ENCODE measurements at places on chromosomes 7 and 10.

DNA sequence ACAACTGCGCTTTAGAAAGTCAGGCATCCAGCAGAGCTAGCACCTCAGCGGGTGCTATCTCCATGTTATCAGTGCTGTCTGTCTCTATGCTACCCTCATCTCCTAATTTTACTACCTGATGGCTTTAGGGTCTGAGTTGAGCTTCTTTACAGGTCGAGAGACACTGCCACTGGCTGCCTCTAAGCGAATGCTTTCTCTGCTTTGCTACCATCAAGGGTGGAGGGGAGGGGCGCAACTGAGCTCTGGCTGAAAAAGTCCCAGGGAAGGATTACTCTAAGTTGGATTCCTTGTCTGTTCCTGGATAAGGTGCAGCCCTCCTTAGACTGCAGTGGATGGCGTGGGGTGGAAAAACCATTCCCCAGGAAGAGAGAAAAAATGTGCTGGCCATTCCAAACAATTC is 105.7 kb downstream of the CDK14 start:
- DNase-seq: no peak

- DNase-seq: no peak
Observed at GRCh38 chr7:159007996-159008389, 136.7 kb downstream of the VIPR2 start.

DNA sequence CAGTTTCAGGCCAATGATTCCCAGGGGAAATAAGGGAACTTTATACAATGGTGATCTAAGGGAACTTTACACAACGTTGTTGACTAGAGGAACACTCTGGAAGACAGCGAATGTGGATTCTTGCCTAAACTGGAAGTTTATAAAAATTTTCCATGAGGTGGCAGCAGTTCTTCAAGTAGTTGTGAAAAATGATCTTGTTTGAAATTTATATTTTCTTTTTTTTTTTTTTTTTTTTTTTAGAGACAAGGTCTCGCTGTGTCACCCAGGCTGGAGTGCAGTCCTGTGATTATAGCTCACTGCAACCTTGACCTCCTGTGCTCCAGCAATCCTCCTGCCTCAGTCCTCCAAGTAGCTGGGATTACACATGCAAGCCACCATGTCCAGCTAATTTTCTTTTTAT is 32.1 kb upstream of the GTF2I start:
- DNase-seq: no peak

GRCh38 chr10:133013463-133013862 is 71.1 kb upstream of the CFAP46 start:
- no peak for DNase-seq

- no peak for DNase-seq
Observed at GRCh38 chr10:77601488-77601887, 36.1 kb downstream of the KCNMA1 start.

DNA sequence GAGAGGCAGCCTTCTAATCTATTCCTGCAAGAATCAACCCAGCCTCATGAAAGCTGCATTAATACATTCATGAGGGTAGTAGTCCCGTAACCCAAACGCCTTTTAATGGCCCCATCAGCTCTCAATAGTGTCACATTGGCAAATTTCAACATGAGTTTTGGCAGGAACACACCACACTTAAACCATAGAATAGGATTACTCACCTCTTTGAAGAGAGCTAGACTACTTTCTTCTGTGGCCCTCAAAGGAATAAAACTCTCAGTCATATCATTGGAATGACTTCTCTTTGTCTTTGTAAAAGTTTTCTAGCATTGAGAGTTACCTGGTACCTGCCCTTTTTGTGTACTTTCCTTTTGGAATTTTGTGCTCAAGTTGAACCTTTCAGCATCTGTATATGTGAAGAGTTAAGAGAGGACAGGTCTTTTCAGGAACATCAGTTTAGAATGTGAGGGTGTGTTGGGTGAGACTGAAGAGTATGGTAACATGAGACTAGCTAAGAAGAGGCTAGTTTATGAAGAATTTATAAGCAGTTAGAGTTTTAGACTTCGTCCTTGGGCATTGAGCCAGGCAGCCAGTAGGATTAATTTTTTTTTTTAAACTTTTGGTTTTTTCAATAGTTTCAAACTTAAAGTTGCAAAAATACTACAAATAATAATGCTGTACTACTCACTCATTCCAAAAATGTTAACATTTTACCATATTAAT is 92.6 kb downstream of the MLLT10 start:
- no peak for DNase-seq

- no peak for DNase-seq
Observed at GRCh38 chr10:70620020-70620289, 17.4 kb upstream of the PRF1 start.

DNA sequence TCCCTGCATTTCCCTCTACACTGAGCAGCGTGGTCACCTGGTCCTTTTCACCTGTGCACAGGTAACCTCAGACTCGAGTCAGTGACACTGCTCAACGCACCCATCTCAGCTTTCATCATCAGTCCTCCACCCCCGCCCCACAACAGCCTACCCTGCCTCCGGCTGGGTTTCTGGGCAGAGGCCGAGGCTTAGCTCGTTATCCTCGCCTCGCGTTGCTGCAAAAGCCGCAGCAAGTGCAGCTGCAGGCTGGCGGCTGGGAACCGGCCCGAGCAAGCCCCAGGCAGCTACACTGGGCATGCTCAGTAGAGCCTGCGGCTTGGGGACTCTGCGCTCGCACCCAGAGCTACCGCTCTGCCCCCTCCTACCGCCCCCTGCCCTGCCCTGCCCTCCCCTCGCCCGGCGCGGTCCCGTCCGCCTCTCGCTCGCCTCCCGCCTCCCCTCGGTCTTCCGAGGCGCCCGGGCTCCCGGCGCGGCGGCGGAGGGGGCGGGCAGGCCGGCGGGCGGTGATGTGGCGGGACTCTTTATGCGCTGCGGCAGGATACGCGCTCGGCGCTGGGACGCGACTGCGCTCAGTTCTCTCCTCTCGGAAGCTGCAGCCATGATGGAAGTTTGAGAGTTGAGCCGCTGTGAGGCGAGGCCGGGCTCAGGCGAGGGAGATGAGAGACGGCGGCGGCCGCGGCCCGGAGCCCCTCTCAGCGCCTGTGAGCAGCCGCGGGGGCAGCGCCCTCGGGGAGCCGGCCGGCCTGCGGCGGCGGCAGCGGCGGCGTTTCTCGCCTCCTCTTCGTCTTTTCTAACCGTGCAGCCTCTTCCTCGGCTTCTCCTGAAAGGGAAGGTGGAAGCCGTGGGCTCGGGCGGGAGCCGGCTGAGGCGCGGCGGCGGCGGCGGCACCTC is at the start of the genes KLLN and PTEN:
KLLN (minus strand) TSS at position 481 of the 891 bp plus-strand sequence. CDS start 1,046 bp downstream, outside the sequence.
PTEN (plus strand) TSS at position 573 of the 891 bp plus-strand sequence. CDS start 845 bp downstream, outside the sequence.
- DNase-seq: peak; percentile 88

GRCh38 chr7:2819954-2820397 is 24.1 kb downstream of the GNA12 start:
- DNase-seq: no peak

DNA sequence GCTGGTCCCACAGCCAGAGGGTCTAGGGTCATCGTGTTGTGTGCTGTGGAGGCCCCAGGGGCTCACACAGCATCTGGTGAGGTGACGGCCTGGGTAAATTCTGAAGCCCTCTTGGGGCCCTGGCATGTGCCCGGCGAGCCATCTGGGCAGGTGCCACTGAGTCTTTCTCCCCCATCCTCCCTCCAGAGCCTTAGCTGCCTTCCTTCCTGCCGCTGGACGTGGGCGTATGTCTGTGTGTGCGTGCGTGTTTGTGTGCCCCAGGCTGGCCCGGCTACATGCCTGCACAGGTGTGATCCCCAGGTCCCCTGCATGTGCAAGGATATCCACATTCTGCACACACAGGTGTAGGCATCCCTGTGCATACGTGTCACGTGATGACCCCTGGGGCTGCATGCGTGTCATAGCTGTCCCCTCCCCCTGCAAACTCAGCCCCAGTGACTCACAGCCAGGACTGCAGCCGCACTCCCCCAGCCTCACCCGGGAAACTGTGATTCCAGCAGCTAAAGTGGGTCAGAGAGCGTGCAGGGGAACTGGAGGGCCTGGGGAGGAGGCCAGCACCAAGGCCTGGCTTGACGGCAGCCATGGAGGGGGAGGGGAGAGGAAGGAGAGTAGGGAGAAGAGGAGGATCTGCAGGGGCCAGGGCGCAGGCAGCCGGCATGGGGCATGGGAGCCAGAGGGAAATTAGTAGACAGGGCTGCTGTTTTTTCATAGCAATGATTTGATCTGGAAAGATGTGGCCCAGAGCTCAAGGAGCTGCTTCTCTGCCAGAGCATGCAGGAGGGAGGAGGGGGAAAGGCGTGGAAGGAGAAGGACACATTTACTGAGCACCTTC is 46.4 kb downstream of the ELFN1 start:
- no peak for DNase-seq

DNA sequence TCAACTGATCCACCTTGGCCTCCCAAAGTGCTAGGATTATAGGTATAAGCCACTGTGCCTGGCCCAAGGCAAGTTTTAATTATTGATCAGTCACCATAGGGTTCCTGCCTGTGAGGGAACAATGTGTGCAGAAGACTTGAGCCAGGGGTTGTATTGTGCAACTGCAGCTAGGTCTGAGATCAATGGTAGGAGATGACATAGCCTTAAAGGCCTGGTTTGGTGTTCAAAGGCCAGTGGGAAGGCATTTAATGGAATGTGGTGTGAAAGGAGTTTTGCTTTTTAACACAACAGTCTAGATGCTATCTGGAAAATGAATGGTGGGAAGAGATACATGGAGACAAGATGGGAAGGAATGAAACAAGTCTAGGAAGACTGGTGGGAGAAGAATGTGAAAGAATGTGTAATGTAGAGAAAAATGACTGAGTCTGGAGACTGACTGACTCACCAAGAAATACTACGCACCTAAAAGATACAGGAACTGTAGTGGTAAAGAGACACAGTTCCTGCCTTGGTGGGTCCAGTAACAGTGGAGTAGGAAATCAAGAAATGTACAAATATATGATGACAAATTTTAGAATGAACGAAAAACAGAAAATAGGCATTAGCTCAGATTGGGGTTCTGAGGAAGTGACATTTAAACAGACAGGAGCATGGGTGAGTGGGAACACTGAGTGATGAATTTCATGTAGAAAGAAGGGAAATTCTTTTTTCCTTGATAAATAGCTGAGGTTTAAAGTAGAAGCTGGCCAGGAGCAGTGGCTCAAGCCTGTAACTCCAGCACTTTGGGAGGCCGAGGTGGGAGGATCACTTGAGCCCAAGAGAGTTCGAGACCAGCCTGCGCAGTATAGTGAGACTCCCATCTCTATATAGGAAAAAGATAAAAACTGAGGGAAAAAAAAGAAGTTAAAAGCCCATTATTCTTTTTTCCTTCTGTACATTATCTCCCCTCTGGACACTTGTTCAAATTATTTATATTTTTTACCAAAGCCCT is 9.4 kb downstream of the HNRNPF start:
- no peak for DNase-seq

- DNase-seq: no peak
Observed at GRCh38 chr10:27660711-27661110, 84.9 kb downstream of the MKX start.

DNA sequence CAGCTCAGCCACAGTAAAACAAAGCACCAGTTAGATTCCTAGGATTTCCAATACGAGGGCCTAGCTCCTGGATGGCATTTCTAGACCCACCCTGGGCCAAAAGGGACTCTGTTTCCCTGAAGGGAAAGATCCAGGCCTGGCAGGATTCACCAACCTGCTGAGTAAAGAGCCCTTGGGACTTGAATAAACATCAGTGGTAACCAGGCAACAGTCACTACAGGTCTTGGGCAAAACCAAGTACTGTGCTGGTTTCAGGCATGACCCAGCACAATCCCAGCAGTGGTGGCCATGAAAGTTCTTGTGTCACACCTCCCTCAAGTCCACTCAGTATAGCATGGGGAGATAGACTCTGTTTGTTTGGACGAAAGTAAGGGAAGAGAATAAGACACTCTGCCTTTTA is 31.0 kb upstream of the STARD3NL start:
- DNase-seq: no peak

- DNase-seq: no peak
Observed at GRCh38 chr7:509426-510130, 10.1 kb downstream of the PDGFA start.
